ENCODE measurements at places on chromosomes 7 and 10. TPM values are rescaled to one million over a fixed set of nuclear protein-coding genes. Genes with fewer than 3 reads are reported as not detected.

DNA sequence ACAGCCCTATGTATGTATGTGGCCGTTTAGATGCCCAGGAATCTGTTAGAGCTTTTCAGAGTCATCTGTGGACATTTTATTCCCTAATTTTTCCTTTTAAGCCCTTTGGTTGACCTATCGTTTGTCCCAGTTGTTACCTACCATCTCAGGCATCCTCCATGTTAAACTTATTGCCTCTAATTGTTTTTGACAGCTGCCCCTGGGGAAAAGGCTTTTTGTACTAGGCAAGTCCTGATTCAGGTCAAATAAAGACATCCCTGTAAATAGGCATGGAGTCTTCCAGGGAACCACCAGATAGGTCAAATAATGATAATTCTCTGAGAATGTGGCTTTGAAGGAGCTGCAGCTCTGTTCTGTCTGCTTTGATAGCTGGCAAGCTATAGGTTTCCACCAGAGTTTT lies 87.7 kb upstream of the CYP26C1 start:
- no peak for DNase-seq

Gene CALN1
- total RNA-seq, result not detected

GRCh38 chr10:113381981-113382509 lies 170.8 kb upstream of the HABP2 start:
- no peak for DNase-seq

- DNase-seq, result no peak
These were observed 109.7 kb downstream of the GNAI1 start for GRCh38 chr7:80244206-80244916.

- no peak for DNase-seq
These were observed 187.9 kb upstream of the MALRD1 start for GRCh38 chr10:18860631-18861240.

- peak; percentile 62 for DNase-seq
These were observed 181.9 kb upstream of the LYZL2 start for GRCh38 chr10:30811276-30812017.

DNA sequence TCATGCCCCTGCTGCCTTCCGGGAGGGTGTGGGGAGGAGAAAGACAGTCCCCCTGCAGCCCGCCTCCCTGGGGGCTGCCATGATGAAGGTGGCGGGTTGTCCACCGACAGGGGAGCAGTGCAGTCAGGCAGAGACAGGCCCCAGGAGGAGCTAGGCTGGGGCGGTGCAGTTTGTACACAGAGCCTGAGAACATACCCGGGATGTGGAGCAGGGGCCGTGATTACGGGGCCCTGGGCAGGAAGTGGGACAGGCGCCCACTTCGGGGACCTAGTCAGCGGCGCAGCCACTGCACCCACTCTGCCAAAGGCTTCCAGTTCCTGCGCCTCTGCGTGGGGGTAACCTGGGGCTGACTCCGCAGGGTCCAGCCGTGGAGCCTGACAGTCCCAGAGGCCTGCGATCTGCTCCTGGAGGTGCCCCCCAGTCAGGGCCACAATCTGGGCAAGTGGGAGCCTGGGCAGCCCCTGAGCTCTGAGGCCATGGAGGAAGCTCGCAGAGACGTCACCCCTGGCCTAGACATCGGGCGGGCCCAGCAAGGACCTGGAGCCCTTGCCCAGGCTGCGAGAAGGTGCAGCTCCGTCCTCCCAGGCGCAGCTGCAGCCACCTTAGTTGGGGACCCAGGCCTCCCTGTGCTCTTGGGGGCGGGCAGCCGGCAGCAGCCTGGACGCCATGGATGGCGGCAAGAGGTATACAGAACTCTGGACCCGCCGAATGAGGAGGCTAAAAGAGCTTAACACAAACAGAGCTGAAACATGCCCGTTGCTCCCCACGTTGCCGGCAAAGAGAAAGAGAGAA lies 1356.8 kb downstream of the XPNPEP1 start:
- no peak for DNase-seq

Gene TMEM178B
- 0.31 TPM for total RNA-seq

DNA sequence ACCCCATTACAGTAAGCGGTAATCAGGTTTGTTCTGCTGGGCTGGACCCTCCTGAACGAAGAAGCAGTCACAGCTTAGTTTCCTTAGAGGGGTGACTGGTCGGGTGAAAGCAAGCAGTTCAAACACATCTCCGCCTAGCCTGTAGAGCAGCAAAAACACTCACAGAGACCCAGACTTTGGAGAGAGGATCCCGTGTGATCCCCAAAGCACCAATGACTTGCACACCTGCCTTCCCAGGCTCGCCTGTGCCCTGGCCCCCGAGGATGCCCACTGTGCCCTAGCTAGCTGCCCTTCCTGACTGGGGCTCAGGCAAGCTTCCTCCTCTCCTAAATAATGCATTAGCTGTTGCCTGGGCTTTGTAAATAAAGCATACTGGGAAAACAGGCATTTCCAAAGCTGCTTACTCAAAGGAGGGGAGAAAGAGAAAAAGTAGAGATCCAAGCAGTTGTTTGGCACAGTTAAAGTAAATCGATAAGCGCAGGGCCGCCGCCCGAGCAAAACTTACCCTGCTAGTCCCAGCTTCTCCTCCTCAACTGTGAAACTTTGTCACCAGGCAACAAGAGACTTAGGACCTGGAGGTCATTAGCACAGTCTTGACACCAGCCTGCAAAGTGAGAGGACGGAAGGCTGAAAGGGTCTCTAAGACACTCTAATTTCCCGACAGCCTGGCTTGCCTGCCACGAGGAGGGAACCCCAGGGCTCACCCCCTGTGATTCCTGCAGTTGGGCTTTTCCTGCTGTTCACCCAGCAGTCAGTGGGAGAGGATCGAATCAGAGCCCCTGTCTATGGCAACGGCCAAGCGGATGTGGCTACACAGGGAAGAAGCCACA lies 4.8 kb downstream of the LRRC18 start:
- DNase-seq, result no peak

DNA sequence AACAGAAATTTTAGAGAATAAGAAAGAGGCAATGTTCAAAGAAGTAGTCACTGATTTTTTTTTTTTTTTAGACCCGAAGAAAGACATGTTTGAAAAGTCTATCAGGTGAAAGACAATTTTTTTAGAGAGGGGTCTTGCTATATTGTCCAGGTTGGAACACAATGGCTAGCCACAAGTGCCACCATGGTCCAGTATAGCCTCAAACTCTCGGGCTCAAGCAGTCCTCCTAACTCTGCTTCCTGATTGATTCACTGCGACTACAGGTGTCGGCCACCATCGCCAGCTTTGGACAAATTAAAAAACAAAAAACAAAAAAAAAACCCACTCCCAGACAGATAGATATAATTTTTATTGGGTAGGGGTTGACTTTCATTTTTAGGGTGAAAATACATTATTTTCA lies 22.3 kb downstream of the FAM149B1 start:
- DNase-seq, result no peak

DNA sequence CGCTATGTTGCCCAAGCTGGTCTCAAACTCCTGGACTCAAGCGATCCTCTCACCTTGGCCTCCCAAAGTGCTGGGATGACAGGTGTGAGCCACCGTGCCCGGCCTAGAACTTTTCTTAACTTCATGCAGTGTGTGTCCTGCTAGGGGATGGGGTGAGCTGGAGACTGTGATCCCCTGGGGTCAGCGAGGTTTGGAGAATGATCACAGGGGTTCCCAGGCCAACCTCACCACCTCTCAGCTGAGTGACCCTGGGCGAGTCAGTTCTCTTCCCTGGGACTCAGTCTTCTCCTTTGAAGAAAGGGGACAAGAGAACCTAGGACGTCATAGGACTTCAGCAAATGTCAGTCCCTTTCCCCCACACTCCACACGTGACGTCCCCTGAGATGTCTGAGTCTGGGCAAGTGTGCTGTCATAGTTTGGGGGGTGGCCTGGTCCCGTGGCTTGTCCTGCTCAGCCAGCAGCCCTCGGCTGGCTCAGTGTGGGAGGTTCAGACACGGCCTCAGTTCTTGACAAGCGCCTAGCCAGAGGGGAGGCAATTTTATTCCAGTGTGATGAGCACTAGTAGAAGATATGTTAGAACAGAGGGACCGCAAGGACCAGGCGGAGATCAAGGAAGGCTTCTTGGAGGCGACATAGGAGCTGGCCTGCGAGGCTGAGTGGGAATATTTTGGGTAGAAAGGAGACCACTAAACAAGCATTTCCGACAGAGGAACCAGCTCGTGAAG lies 43.3 kb upstream of the ELN start:
- DNase-seq, result no peak

DNA sequence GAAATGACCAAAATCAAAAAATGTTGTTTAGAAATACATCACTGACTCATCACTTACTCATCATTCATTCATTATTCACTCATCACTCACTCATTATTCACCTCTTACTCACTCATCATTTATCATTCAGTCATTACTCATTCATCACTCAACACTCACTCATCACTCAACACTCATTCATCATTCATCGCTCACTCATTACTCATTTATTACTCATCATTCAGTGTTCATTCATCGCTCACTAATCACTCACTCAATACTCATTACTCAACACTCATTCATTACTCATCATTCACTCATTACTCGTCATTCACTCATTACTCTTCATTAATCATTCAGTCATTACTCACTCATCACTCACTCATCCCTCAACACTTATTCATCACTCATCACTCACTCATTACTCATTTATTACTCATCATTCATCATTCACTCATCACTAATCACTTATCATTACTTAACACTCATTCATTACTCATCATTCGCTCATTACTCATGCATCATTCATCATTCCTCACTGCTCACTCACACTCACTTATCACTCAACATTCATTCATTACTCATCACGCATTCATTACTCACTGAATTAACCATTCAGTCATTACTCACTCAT lies 238.5 kb downstream of the ADARB2 start:
- DNase-seq, result no peak

DNA sequence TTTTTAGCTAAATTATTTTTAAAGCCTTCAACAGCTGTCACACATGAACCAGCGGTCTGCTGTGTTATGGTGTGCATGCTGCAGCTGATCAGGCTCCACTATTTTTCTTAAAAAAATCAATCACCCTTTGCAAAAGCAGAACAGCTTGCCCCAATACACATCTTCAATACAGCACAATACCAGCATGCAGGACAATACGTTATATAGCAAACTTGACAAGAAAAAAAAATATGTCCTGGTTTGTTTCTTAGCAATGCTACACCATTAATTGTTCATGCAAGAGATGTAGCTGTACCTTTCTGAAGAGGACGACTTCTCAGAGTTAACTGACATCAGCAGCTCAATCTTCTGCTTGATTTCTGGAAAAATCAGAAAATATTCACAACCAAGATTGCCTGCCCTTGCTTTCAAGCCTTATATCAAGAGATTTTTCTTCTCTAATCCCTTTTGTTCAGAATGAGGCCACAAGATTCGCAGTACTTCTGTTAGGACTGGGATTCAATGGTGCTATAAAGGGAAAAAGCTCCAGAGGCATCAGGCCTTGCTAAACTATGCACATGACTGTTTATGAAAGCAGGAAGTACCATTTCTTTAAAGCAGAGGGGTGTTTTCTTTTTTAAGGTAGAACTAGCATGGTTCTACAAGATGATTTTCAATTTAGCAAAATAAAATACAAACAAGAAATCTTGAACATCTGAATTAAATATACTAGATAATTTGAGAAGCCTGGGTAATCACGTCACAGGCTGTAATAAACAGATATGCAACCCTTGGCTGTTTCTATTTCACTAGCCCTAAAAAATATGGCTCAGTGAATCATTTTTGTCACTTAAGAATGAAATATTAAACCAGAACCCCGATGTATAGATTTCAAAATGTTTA lies 120.0 kb downstream of the SRPK2 start:
- DNase-seq, result no peak

GRCh38 chr10:86678999-86679792 lies 10.9 kb downstream of the LDB3 start:
- DNase-seq, result peak; percentile 56

Gene SPDYE5
- not detected for total RNA-seq

- DNase-seq, result no peak
These were observed 65.7 kb downstream of the ABRAXAS2 start for GRCh38 chr10:124867304-124867703.

GRCh38 chr10:71213127-71213621 lies 804 bp downstream of the UNC5B start:
- DNase-seq, result peak; percentile 79

Gene AMPH
- total RNA-seq, result 0.58 TPM

Gene LLCFC1
- not detected for total RNA-seq

Gene KIAA1217
- 78.4 TPM for total RNA-seq

Gene C7orf33
- not detected for total RNA-seq

Gene HTR5A
- total RNA-seq, result not detected

GRCh38 chr7:44289341-44290251 lies 35.8 kb downstream of the CAMK2B start:
- DNase-seq, result peak; percentile 11

- DNase-seq, result no peak
These were observed 87.6 kb upstream of the MTPN start for GRCh38 chr7:136064627-136065237.

- DNase-seq, result no peak
These were observed 7.3 kb downstream of the RPP30 start for GRCh38 chr10:90879062-90879461.

Gene POP7
- 21.5 TPM for total RNA-seq

Gene BEND7
- 33.2 TPM for total RNA-seq

DNA sequence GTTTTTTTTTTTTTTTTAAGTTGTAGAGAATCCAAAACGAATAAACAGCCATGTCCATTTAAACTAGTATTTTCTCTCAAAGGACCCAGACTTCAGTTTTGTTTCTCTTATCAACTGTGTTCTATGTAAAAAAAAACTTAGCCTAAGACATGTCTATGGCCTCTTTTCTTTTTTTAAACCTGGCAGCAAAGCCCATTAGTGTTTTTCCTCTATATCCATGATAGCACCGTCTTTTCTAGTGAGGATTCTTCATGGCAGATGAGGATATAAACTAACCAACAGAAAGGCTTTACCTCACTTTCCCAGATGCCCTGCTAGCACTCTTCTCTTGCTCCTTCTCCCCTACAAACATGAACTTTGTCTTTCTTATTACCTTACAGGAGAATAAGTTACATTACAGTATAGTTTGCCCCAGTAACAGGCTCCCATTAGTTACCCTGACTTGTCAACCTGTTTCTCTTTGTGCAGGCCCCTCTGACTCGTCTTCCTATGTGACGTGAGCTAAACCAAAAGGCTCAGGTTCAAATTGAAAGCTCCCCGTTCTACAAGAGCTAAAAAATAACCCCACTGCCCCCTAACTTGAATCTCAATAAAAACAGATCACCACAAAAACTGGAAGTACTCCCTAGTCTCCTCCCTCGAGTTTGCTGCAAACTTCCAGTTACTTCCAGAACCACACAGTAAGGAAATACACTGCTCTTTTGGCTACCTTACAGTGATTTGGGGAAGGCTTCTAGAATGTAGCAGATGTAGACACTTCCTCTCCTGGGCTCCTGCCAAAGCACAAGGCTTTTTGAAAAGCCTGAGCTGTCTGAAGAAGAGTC lies 20.1 kb downstream of the P4HA1 start:
- peak; percentile 17 for DNase-seq

- DNase-seq, result no peak
These were observed 198.0 kb downstream of the KIAA1217 start for GRCh38 chr10:24406809-24407483.

GRCh38 chr7:157506268-157506667 lies 169.5 kb downstream of the DNAJB6 start:
- DNase-seq, result no peak

GRCh38 chr10:123472606-123473005 lies 193.5 kb upstream of the GPR26 start:
- DNase-seq, result no peak

Measured in left colon (tissue), 2 donors.